Stimulated activated CD8-positive, alpha-beta memory T cell treated with anti-CD3 and anti-CD28 coated beads, Interleukin-4, amount 100 ng/mL, for 1 hour (primary cell): ENCODE measurements at places on chromosomes 11 and 22.

DNA sequence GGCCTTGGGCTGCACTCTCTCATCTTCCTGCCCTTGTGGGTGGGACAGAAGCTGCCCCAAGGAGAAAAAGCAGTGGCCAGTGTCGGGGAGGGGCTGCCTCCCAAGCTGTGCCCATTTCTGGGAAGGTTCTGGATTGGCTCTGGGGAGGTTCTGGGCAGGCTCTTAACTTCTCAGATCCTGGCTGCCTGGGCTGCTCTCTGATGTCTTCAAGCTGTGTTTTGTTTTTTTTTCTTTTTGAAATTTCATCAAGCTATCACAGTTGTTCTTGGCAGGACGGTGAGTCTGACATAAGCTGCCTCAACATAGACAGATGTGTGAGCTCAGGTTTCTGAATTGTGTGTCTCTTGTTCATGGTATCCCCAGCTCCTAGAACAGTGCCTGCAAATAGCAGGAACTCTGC lies 1032.0 kb downstream of the BRD1 start:
- DNase-seq: no peak

GRCh38 chr11:110022548-110022947 lies 70.6 kb upstream of the ZC3H12C start:
- no peak for DNase-seq

DNA sequence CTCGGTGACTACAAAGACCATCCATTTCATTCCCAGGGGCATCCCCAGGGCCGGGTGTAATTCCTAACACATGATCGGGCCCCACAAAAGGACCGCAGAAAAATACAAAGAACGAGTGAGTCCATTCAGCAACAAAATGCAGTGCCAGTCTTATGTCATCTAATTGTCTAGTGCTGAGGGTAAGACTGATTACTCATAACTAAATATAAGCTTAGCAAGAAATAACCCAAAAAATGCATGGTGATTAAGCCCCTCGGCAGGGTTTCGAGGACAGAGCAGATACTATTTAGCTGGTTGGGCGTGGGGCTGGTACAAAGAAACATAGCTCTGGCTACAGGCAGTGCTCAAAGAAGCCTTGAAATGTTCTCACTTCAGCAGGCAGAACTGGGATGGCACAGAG lies 1078.9 kb downstream of the OPCML start:
- DNase-seq: no peak

- DNase-seq: no peak
Observed at GRCh38 chr11:86625981-86626380, 46.4 kb downstream of the ME3 start.

GRCh38 chr22:37768273-37768672 lies 39.5 kb upstream of the GCAT start:
- no peak for DNase-seq

GRCh38 chr11:70810133-70810532 lies 411.8 kb downstream of the CTTN start:
- no peak for DNase-seq

DNA sequence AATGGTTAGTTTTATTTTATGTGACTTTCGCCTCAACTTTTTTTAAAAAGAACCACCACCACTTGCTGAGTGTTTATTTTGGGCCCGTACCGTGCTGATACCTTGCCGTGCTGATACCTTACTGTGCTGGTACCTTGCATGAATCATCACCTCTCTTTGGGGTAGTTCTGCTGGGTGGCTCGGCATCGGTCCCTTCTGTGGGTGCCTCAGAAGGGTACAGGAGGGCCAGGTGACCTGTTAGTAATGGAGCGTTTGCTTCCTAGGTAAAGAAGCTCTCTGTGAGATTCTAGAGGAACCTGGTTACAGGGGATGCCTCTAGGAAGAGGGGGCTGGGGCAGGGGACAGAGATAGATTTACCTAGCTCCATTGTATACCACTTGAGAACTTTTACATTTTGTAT lies 17.1 kb downstream of the TOM1 start:
- DNase-seq: no peak

- DNase-seq: no peak
Observed at GRCh38 chr11:73856031-73856567, 20.5 kb downstream of the COA4 start.

DNA sequence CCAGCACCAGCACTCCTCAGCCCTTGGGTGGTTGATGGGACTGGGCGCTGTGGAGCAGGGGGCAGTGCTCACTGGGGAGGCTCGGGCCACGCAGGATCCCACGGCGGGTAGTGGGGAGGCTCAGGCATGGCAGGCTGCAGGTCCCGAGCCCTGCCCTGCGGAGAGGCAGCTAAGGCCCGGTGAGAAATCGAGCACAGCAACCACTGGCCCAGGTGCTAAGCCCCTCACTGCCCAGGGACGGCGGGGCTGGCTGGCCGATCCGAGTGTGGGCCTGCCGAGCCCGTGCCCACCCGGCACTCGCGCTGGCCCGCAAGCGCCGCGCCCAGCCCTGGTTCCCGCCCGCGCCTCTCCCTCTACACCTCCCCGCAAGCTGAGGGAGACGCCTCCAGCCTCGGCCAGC lies 56.0 kb upstream of the ZNF195 start:
- no peak for DNase-seq

- DNase-seq: no peak
Observed at GRCh38 chr22:34903416-34903815, 162.5 kb upstream of the ISX start.

GRCh38 chr22:38305471-38306448 lies 11.5 kb downstream of the CSNK1E start:
- no peak for DNase-seq
